ENCODE measurements at places on chromosomes 6 and 20. TPM values are rescaled to one million over a fixed set of nuclear protein-coding genes. Genes with fewer than 3 reads are reported as not detected.

DNA sequence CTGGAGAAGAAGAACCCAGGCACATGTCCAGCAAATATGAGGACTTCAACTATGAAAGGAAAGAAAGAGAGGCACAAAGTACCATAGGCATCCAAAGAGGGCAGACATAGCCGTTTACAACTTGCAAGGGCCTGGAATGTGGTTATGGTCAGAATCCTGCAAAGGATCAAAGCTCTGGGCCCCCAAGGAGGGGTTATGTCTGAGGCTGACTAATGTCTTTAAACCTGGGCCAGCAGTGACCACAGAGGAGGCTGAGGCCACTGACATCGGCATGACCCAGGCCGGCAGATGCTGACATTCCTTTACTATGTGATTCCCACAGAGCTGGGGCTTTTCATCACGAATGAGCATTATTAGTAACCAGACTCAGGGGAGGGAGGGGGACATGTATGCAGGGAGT lies 861.1 kb downstream of the DHX35 start:
- no peak for DNase-seq

DNA sequence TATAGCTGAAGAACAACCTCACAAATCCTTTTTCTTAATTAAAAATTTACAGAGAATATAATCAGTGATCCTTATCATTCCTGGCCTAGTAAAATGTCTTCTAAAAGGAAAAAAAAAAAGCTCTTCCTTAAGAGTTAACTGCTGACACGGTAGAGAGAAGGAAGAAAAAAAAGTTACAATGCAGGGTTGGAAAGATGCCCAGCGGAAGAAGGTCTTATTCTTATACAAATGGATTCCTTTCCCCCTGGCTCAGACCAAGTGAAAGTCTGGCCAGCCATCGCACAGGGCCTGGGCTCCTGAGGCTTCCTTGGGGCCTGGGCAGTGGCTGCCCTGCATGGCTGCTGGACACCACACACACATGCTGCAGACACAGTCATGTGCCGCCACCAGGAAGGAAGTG lies 688.6 kb downstream of the TENT5A start:
- DNase-seq, result no peak

The TRPC4AP gene
- total RNA-seq, result 101 TPM

- DNase-seq, result no peak
These were observed 42.9 kb downstream of the POU3F2 start for GRCh38 chr6:98877250-98877649.

All from tibial nerve (tissue), 4 donors.